Lung (tissue), 17 donors: ENCODE measurements at places on chromosomes 12 and 14. TPM values are rescaled to one million over a fixed set of nuclear protein-coding genes. Genes with fewer than 3 reads are reported as not detected.

ADAM21 gene
- 0.17 TPM for total RNA-seq

MYO1A gene
- 0.67 TPM for total RNA-seq

SOX5 gene
- total RNA-seq: 13.0 TPM

NKX2-8 gene
- 0.91 TPM for total RNA-seq

TDRD9 gene
- 8.2 TPM for total RNA-seq

FAM90A1 gene
- total RNA-seq: 0.14 TPM

TEX52 gene
- total RNA-seq: not detected

EFS gene
- 18.2 TPM for total RNA-seq

SYNDIG1L gene
- total RNA-seq: 1.1 TPM

IQSEC3 gene
- total RNA-seq: 7.5 TPM

KRT2 gene
- not detected for total RNA-seq

KLHL33 gene
- total RNA-seq: 0.25 TPM

TAS2R9 gene
- total RNA-seq: not detected

OAS2 gene
- total RNA-seq: 25.9 TPM

SSTR1 gene
- 7.9 TPM for total RNA-seq

LAG3 gene
- total RNA-seq: 1.7 TPM

OR11G2 gene
- total RNA-seq: not detected

ESRRB gene
- 0.15 TPM for total RNA-seq

TRAFD1 gene
- total RNA-seq: 43.1 TPM

SLC5A8 gene
- total RNA-seq: 3.8 TPM

ZNF385A gene
- 26.1 TPM for total RNA-seq

WBP11 gene
- 39.5 TPM for total RNA-seq

P2RX7 gene
- 5.3 TPM for total RNA-seq
